ENCODE measurements at places on chromosomes 7 and 10.

DNA sequence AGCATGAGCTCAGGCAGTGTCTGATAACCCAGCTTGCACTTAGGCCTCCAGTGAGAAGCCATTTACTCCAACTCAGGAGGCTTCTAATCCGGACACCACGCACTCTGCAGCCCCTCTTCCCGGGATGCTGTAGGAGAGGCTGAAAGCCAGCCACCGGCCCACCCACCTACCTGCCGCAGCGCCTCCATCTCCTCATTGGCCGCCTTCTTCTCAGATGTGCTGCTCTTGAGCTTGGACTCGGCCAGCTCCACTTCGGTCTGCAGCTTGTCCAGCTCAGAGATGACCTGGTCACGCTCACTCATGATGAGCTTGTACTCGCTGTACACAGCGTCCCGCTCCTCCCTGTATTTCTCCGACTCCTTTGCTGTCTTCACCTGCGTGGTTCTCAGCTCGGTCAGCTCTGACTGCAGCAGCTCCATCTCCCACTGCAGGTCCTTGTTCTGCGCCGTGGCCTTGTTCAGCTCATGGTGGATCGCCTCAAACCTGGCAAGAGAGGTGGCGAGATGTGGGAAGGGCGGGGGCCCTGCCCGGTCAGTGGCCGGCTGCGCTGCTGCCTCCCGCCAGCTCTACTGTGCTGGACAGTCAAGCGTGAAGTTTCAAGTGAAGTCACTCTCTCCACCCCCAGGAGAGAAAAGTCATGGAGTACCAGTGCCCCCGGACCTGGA lies 84.7 kb downstream of the DLG5 start:
- no peak for DNase-seq

DNA sequence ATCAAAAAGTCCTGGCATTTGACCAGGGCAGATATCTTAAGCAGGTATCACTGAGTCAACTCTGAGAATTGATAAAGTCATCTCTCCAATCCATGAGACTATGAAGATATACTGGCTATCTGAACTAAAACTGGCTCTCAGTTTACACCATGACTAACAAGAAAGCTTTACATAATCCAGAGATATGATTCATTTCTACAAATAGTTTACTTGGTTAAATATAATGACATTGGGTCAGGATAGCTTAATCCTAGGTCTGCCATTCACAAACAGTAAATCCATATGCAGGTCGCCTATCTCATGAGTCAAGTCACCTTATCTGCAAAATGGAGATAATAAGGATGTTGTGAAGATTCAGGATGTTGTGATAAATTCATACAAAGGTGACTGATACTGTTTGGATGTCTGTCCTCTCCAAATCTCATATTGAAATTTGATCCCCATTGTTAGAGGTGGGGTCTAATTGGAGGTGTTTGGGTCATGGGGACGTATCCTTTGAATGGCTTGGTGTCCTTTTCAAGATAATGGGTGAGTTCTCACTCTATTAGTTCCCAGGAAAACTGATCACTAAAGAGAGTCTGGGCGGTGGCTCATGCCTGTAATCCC lies 117.4 kb downstream of the JMJD1C start:
- no peak for DNase-seq

- no peak for DNase-seq
These were observed 5.4 kb upstream of the DDX21 start for GRCh38 chr10:68950598-68950997.

GRCh38 chr7:69871213-69871885 lies 273.1 kb downstream of the AUTS2 start:
- DNase-seq: no peak

DNA sequence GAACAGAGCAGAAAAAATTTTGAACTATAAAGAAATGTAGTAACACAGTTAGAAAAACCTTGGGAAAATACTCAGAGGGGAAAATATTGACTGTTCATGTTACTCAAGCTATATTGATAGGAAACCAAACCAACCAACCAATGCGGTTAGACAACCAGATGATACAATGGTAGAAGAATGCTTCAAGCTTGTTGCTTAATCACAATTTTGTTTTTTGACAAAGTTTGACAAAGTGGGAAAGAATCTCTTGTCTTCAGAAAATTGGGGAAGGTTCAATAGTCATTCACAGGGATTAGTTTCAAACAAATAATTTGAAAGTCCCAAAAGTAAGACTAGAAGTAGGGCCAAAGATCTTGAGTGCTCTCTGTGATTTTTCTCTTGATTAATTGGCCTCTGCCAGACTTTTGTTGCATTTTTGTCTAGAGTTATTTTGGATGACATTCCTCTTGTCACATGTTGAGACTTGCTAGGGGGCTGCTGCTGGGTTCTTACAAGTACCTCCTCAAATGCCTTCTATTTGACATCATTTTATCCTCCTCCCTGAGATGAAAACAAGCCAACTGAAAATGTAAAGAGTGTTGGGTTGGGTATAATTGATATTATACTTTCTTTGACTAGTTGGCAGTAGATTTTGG lies 233.1 kb upstream of the PHYHIPL start:
- no peak for DNase-seq

GRCh38 chr10:28906934-28907333 lies 229.6 kb downstream of the BAMBI start:
- no peak for DNase-seq

GRCh38 chr10:93126483-93127052 lies 52.9 kb downstream of the CYP26A1 start:
- DNase-seq: no peak

All from activated CD4-positive, alpha-beta T cell treated with anti-CD3 and anti-CD28 coated beads, Interleukin-2, Interleukin-4, amounts not matched to agents 100 ng/mL and 50 ng/mL, durations not matched to agents 16 hours and 8 hours (primary cell).